Kidney (tissue), 22 donors: ENCODE measurements at places on chromosomes 5 and 9. TPM values are rescaled to one million over a fixed set of nuclear protein-coding genes. Genes with fewer than 3 reads are reported as not detected.

Gene PPP3R2
- polyA plus RNA-seq, result not detected

Gene OR1L8
- not detected for polyA plus RNA-seq

GRCh38 chr9:121887553-121888437, 205.3 kb downstream of the TTLL11 start:
- H3K36me3 ChIP-seq, result no peaks in the 10 kb centered on the region
- peaks cover 25% of the 10 kb centered on the region for H3K4me1 ChIP-seq
- H3K27ac ChIP-seq, result no peak overlapping the region
- DNase-seq, result no peak

GRCh38 chr9:24342457-24342856, 203.2 kb downstream of the IZUMO3 start:
- no peak overlapping the region for H3K27ac ChIP-seq
- H3K4me1 ChIP-seq, result no peaks in the 10 kb centered on the region
- no peaks in the 10 kb centered on the region for H3K27me3 ChIP-seq
- no peak for DNase-seq

DNA sequence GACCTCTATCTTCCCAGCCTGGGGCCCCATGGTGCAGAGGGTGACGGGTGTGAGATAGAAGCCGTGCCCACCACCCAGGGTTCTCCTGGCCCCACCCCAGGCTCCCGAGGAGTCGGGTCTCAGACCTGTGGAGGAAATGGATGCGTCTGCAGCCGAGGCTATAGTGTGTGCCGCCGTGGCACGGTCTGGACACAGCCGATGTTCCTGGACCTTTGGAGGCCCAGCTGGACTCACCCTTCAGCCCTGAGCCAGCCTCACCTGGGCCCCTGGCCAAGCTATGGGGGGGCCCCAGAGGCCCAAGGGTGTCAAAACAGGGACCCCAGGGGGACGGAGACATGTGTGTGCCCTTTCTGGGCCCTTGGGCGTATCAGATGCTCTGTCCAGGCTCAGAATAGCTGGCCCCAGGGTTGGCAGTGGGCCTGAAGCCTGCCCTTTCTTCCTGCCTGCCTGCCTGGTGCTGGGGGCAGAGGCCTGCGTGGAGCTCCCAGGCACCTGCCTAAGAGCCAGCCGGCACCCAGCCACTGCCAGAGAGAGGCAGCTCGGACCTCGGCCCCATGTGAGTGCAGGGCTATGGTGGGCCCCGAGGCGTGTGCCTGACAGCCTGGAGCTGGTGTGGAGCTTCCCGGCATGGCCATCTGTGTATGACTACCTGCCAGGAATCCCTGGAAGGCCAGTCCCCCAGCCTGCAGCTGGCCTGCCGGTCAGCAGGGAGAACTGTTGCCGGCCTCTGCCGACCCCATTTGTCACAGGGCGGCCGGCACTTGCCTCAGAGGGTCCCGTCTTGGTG, 41.8 kb downstream of the KCNT1 start:
- no peak overlapping the region for H3K4me3 ChIP-seq
- DNase-seq, result no peak
- no peaks in the 10 kb centered on the region for H3K36me3 ChIP-seq
- H3K4me1 ChIP-seq, result no peaks in the 10 kb centered on the region

- H3K4me1 ChIP-seq, result no peaks in the 10 kb centered on the region
- H3K27ac ChIP-seq, result no peak overlapping the region
- no peaks in the 10 kb centered on the region for H3K36me3 ChIP-seq
- no peaks in the 10 kb centered on the region for H3K27me3 ChIP-seq
- no peak for DNase-seq
- no peak overlapping the region for H3K4me3 ChIP-seq
These were observed 55.1 kb downstream of the HTR4 start for GRCh38 chr5:148599187-148599586.

- no peaks in the 10 kb centered on the region for H3K4me1 ChIP-seq
- H3K27me3 ChIP-seq, result no peaks in the 10 kb centered on the region
- no peak overlapping the region for H3K27ac ChIP-seq
- no peaks in the 10 kb centered on the region for H3K36me3 ChIP-seq
These were observed 1.8 kb upstream of the MYORG start for GRCh38 chr9:34378376-34379060.

DNA sequence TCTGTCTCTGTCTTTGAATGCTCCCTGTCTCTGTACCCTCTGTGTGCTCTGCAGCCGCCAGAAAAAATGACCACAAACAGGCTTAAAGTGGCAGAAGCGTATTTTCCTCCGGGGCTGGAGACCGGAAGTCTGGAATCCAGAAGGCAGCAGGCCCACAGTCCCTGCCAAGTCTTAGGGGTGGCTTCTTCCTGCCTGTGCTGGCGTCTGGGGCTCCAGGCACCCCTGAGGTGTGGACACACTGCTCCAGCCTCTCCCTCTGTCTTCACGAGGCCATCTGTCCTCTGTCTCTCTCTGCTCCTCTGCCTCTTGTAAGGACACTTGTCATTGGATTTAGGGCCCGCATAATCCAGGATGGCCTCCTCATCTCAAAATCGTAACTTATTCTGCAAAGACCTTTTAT, 298.4 kb upstream of the IRX4 start:
- DNase-seq, result no peak
- H3K4me1 ChIP-seq, result peaks cover 3% of the 10 kb centered on the region
- no peaks in the 10 kb centered on the region for H3K36me3 ChIP-seq
- no peaks in the 10 kb centered on the region for H3K27me3 ChIP-seq
- H3K4me3 ChIP-seq, result no peak overlapping the region
